ENCODE measurements at places on chromosomes 16 and 17.

DNA sequence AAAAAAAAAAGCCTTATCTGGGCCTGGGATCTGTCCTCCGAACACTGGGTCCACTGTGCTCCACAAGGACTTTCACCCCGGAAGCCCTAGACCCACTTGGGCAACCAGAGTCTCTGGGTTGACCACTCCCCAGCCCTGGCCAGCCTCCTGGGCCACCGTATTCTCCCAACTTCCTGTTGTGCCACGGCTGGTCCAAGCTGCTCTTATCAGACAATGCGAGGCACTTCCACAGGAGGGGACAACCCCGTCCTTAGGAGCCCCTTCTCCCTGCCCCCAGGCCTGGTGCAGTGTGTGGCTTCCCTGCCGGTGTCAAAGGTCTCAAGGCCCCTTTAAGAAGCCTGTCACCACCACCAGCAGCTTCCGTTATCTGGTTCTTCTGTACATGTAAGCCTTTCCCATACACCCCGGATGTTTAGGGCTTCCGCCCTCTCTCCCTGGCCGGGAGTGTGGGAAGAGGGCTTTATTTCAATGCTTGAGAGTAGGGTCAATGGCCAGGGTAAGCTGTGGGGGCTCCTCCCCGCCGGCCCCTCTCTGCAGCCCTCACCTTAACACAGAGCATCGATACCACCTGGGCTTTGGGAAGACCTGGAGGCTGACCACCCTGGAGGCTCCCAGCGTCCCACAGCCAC, 313.0 kb downstream of the SEC14L1 start:
- DNase-seq, result no peak

DNA sequence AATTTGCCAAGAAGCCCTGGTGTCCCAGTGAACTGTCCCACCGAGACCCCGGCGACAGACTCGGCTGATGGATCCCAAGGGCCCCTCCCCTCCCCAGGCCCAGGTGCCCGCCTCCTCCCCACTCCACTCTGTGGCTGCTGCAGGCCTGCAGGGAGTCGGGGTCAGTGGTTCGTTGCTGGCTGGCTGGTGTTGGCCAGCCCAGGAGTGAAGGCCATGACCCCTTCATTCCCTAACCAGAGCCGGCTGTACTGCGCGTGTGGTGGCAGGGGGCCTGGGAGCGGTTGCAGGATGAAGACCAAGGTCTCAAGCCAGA, 9.2 kb upstream of the TBX2 start:
- DNase-seq, result no peak

GRCh38 chr17:75227729-75228128, 22.2 kb downstream of the NUP85 start:
- no peak for DNase-seq

GRCh38 chr16:21083729-21084268, 66.8 kb downstream of the DNAH3 start:
- DNase-seq, result peak; percentile 76

DNA sequence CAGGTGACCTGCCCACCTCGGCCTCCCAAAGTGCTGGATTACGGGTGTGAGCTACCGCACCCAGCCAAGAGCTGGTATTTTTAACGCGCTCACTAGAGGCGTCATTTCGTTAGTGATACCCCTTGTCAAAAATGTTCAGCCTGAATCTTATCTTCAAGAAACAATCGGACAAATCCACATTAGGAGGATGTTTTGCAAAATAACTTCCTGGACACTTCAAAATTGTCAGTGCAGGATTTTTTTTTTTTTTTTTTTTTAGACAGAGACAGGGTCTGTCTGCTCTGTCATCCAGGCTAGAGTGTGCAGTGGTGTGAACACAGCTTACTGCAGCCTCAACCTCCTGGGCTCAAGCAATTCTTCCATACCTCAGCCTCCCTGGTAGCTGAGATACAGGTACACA, 63.0 kb downstream of the RMI2 start:
- peak; percentile 84 for DNase-seq

GRCh38 chr17:6138761-6139446, 68.7 kb downstream of the WSCD1 start:
- DNase-seq, result no peak

DNA sequence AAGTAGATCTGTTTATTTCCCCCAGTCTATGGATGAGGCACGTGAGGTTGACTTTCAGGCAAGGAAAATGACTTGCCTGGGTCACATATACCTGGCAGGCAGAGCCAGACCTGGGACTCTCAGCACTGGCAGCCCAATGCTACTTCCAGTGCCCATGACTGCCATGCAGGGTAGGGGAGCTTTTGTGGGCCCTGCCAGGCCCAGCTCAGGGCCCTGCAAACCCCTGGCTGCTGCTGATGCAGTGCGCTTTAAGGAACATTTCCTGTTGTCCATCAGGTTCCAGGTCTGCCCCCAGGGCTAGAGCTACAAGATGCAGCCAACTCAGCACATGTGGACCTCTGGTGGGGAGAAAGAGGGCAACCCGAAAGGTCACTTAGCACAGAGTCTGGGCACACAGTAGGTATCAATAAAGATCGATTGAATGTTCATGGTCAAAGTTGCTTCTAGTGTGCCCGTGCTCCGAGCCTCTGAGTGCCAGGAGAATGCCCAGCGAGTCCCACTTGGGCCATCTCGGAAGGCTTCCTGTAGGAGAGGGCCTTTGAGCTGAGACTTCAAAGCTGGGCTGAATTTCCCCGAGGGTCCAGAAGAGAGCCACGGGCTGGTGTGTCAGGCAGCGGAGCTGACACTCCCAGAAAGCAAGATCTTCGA, 513 bp upstream of the TBX21 start:
- DNase-seq, result no peak

GRCh38 chr16:85686912-85687591, 1.7 kb downstream of the GINS2 start:
- peak; percentile 48 for DNase-seq

DNA sequence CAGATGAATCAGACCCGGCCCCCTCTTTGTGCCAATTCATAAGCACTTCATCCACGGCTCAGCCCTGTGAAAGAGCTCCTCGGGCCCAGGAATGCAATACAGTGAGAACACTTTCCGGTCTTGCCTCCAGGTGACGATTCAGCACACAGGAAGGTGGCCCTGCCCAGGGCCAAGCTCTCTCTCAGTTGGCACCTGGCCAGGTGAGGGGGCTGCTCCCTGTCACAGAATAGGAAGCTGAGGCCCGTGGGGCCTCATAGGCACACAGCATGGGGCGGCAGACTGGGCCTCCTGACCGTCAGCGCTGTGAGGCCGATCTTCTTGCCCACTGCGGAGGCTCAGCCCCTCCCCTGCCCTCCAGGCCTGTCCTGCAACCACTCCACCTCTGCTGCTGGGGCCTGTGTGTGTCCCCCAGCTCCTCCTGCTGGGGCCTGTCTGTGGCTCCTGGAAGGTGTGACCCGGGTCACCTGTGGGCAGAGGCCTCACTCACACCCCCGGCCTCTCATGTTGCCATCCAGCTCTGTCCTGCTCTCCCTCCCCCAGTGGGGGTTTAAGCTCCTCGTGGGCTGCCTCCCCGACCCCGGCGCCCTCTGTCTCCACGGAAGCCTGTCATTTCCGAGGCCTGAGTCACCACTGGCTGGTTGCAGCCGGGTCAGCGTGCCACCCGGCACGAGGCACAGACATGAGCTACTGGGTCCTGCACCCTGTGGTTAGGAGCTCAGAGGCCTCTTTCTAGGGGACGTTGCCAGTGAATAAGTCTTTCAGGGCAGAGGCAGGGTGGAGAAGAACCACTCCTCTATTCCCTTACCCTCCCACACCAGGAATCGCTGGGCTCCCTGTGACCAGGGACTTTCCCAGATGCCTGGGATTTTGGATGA, 114.4 kb downstream of the SEC14L1 start:
- no peak for DNase-seq

DNA sequence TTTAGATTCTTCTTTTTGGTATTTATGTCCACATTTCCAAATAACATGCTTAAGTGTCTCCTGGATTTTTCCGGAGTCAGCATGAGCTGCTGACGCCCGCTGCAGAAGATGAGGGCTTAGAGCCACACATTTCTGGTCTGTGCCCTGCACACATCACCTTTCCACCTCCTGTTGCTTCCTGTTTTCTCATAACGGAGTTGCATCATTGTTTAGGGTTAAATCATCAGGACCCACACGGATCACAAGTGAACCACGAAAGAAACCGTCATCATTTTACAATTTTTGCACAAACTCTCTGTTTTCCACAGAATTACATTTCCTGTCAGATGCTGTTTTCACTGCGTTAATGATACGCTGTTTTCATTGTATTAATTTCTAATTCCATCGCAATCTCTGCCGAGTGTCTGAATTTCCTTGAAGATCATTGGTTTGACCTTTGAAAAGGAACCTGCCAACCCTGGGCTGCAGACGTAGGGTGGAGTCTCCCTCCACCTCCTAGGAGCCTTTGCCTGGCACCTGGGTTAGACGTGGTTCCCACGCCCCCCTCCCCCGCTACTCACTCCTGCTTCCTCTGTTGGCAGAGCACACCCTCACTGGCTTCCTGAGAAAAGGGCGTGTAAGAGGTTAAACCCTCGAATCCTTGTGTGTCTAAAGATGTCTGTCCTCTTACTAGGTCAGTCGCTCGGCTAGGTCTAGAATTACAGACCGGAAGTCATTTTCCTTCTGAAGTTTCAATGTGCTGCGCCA, 68.2 kb downstream of the RNF213 start:
- DNase-seq, result no peak

DNA sequence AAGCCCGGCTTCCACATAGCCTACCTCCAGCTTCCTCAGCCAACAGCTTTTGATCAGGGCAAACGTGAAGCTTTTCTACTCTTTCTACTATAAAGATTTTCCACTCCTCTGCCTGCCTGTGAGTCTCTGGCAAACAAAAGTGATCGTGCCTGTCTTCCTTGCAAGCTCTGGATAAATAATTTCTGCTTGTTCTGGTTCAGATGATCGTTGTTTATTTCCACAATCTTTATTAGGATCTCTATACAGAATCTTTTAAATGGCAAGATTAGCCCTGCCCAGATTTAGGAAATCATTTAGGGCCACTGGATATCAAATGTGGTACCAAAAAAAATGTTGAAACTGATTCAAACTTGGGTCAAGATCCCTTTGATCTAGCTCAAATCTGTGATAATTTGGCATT, 20.4 kb downstream of the KCNJ16 start:
- DNase-seq, result no peak

DNA sequence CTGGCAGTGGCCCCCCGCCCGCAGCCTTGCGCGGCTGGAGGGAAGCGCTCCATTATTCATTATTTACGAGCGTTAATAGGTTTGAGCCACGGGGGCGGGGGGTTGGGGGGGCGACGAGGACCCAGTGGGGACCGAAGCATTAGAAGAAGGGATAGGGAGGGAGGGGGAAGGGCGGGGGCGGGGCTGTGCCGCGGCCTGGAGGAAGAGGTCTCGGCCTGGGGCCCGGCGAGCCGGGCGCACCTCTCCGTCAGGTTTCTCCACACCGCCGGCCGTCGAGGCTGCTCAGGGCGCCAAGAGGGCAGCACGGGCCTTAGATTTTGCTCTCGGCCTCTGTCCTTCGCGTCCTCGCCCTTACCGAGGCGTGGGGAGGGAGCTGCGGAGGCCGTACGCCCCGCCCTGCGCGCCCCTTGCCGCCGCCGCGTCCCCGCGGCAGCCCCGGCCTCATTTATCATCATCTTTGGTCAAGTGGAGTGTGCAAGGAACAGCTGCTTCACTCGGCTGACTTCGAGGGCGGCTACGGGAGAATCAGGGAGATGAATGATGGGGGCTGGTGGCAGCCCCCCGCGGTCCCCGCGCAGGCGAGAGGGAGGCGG, 54.2 kb downstream of the SREBF1 start:
- DNase-seq, result peak; percentile 28

- DNase-seq, result no peak
Measured at GRCh38 chr17:58316260-58316960, 12.2 kb downstream of the TSPOAP1 start.

- no peak for DNase-seq
Measured at GRCh38 chr17:5931616-5932015, 138.6 kb upstream of the WSCD1 start.

DNA sequence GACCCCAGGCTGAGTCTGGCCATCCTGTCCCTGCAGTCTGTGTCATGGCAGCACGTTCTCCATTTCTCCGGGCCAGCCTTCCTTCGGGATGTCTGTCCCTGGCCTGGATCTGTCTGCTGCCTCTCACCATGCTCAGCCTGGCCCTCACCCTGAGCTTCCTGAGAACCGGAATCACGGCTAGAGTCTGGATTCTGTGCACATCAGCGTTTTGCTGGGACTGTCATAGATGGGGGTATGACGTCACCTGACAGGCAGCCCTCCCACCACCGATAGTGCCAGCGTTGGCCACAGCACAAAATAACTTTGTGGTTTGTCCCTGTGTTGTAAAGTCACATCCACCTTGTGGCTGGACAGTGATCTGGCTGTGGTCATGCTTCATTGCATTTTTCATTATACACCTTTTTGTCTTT, 59.2 kb downstream of the B9D1 start:
- DNase-seq, result peak; percentile 48

DNA sequence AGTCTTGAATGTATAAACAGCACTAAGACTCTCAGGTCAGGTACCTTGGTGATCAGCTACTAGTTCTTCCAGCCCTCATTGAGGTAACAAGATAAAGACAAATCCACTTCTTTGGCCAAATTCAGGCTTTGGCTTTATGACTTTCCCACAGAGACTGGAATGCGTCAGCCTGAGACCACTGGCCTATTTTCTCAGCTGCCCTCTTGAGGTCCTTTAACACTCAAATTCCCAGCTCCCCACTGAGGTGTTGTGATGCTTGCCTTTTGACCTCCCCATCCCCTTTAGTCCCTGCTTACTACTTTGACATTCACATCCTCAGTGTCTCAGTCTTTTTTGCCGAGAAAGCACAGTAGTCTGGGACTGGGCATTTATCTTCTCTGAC, 10.6 kb downstream of the TNFAIP1 start:
- DNase-seq, result no peak

DNA sequence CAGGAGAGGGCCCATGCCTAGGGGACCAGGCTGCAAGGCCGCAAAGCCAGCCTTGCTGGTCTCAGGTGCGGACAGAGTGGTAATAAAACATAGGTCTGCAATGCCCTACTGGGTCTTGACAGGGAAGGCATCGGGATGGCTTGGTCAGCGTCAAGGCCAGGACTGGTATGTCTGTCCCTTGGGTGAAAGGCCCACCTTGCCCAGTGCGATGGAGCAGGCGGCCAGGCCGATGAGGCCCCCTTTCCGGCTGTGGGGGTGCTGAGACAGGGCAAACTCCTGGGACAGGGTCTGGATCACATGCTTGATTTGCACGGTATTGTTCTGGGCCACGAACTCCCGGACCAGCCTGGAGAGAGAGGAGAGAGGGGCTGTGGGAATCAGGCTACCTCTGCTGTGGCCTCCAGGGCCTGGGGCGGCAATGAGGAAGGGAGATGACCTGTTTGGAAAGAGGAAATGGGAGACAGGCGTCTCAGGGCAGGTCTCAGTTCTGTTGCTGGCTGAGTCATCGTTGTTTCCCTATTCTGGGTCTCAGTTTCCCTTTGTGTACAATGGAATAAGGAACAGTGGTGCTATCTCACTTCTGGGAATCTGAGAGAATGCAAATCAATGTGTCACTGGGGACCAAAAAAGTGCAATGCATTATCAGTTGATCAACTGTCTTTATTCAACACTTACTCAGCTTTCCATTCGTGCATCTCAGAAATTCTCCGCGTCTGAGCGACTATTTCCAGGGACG, 14.8 kb downstream of the VAC14 start:
- DNase-seq, result no peak

- DNase-seq, result no peak
Measured at GRCh38 chr17:37512442-37513068, 22.9 kb downstream of the DUSP14 start.

Data from KBM-7 (cell line).